Mucosa of descending colon (tissue), 3 donors: ENCODE measurements at places on chromosomes 11 and 22.

- DNase-seq, result no peak
Observed at GRCh38 chr11:64238999-64239398, 1.9 kb upstream of the FKBP2 start.

GRCh38 chr11:86623736-86624135 is 48.7 kb downstream of the ME3 start:
- no peak for DNase-seq

- DNase-seq, result no peak
Observed at GRCh38 chr11:94062360-94062759, 41.2 kb downstream of the HEPHL1 start.

GRCh38 chr22:46758867-46759290 is 3.6 kb upstream of the TBC1D22A start:
- DNase-seq, result peak; percentile 65

DNA sequence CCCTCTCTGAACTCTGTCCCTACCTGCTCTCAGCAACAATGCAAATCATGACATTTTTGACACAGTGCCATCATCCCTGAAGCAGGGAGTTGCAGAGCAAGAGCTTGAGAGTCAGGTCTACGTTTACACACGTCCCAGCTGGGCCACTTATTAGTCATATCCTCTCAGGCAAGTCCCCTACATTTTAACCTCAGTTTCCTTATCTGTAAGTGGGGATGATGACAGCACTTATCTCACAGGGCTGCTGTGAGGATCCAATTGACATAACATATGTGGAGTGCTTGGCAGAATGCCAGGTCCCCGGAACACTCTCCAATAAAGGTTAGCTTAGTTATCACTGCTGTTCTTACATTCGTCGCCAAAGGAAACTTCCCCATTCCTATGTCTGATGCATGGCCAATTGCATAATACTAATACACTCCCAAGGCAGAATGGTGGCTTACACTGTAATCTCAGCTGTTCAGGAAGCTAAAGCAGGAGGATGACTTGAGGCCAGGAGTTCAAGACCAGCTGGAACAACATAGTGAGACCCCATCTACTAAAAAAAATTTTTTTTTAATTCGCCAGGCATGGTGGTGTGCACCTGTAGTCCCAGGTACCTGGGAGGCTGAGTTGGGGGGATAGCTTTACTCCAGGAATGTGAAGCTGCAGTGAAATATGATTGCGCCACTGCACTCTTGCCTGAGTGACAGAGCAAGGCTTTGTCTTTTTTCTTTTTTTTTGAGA is 16.6 kb downstream of the ASCC2 start:
- peak; percentile 73 for DNase-seq

DNA sequence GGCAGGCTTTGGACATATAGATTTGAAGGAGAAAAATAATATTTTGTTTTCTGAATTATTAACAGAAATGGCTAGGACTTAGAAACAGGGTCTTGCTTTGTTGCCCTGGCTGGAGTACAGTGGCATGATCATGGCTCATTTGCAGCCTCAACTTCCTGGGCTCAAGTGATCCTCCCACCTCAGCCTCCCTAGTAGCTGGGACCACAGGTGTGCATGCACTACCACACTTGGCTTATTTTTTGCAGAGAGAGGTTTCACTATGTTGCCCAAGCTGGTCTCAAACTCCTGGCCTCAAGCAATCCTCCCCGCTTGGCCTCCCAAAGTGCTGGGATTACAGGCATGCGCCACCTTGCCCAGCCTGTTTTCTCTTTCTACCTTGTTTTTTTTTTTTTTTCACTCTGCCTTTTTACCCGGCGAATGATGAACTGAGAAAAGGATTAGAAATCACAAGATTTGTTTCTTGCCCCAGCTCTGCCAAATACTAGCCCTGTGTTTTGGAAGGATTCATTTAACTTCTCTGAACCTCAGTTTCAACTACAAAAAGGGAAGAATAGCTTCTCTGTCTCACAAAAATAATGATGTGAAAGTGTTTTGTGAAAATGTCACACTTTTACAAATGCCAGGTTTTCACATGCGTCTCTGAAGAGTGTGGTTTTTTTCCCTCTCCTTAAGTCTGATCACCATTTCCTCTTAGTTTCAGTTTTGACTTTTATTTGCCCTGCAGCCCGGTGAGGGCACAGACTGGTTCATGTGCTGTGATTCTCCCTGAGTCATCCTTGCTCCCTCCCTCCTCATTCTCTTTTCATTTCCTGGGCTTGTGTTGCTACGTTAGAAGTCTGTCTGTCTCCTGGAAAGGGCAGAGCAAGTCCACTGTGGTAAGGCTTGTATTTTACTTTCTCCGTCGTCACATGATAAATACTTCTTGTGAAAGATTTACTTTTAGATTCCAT is 67.7 kb downstream of the BCL2L13 start:
- peak; percentile 42 for DNase-seq

GRCh38 chr11:115226556-115226955 is 277.7 kb downstream of the CADM1 start:
- no peak for DNase-seq

DNA sequence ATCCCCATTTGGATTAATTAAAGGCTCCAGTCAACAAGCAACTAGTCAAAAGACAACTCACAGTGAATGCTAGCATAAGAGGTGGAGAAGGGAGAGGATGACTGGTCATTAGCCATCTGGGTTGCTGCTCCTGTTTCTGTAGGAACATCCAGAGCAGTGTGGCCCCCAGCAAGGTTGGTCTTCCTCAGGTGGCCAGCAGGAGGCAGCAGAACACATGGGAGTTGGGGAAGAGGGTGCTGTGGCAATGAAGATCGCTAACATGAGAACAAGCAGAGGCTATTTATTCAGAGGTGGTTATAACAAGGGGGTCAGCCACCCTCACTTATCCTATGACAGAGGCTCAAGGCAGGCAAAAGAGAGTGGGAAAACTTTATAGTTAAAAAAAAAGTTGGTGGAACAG is 21.3 kb downstream of the IZUMO1R start:
- DNase-seq, result peak; percentile 45

DNA sequence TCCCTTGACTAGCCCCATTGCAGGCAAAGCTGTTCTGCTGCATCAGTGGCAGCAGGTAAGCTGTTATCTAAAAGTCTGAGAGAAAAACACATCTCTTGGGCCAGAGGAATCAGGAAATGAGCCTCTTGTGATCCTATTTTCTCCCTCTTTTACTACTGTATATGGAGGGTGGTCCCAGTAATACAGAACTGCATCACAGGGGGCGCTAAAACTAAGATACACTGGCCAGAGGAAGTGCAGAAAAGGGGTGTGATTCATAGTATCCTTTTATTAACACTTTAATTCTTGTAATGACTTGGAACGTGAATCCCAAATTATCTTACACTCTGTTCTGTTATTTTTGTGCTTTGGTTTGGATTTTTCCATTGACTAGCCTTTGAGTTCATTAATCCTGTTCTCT is 8.8 kb upstream of the MED17 start:
- no peak for DNase-seq

- DNase-seq, result no peak
Observed at GRCh38 chr11:134609361-134610115, 197.5 kb upstream of the B3GAT1 start.

DNA sequence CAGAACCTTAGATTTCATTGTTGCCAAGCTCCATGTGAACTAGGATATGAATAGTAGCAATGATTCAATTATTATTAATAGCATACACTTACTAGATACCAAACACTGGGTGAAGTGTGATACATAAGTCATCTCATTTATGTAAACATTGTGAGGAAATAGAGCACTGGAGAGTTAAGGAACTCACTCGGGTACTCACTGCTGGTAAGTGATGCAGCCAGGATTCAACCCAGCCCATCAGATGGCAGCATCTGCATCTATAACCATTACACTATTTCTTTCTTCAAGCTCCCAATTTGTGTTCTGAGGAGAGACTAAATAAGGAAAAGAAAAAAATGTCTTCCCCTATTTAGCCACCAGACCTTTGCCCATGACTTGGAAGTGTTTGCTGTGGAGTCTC is 10.2 kb upstream of the ALG8 start:
- no peak for DNase-seq

DNA sequence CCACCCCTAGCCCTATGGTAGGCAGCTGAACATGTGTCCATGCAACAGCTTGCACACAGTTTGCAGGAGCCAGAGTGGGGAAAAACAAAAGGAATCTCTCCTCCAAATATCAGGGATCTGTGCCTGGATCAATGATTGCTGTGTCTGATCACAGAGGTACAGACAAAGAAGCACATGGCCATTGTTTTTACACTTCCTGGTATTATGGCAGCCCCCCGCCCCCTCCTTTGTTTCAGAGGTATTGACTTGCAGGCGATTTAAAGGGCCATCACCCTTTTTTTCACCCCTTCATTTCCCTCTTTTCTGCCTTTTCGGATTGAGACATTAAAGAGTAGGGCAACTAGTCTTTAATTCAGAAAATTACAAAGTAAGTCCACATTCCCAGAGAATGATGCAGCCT is 453.0 kb upstream of the LUZP2 start:
- DNase-seq, result no peak

DNA sequence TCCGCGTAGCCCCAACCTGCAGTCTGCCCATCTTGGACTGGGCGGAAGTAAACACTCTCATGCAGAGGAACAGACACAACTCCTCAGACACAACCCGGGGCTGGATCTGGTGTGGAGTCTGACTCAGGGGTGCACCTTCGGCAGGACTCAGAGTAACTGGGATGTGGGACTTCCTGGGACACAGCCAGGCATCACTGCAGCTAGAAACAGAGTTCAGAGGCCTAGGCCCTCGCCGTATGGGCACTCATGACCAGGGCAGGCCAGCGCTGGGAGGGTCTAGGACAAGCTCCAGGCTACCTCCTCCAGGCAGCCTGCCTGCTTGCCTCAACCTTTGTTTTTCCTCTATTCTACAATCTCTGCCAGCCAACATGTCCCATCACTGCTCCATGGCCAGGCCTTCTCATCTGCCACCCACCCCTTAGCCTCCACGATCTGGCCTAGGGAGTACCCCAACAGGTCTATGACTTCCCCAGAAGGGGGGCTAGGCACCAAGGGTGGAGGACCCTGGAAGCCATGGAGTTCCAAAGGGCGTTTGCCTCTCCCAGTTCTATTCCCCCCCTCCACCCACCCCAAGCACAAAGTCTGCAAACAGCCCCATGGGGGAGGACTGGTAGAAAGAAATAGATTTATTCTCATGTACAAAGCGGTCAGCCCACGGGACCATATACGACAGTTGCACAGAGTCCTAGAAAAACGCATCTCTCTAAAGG is 98.5 kb downstream of the PDE2A start:
- no peak for DNase-seq

DNA sequence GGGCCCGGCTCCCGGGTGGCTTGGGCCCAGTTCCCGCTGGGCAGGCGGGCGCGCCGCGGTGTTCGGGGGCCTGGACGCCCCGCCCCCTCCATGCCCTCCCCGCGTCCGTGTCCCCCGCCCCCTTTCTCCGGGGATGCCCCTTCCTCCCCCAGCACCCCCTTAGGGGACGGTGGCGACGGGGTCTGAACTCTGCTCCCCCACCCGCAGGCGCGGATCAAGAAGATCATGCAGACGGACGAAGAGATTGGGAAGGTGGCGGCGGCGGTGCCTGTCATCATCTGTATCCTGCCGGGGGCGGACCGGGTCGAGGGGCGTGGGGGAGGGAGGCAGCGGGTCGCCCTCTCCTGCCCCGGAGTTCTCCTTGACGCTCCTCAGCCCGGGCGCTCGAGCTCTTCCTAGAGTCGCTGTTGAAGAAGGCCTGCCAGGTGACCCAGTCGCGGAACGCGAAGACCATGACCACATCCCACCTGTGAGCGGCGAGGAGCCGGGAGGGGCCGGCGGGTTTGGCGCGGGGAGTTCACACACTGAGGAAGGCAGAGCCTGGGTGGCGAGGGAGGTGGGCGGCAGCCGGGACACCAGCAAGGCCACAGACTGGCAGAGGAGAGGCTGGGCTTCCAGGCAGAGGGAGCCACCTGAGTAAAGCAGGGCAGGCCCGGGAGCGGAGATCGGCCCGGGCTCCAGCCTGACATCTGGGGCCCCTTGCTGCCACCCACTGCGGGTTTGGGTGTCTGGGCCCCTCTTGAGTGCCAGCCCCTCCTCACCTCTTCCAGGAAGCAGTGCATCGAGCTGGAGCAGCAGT is 546 bp downstream of the DRAP1 start:
- no peak for DNase-seq

DNA sequence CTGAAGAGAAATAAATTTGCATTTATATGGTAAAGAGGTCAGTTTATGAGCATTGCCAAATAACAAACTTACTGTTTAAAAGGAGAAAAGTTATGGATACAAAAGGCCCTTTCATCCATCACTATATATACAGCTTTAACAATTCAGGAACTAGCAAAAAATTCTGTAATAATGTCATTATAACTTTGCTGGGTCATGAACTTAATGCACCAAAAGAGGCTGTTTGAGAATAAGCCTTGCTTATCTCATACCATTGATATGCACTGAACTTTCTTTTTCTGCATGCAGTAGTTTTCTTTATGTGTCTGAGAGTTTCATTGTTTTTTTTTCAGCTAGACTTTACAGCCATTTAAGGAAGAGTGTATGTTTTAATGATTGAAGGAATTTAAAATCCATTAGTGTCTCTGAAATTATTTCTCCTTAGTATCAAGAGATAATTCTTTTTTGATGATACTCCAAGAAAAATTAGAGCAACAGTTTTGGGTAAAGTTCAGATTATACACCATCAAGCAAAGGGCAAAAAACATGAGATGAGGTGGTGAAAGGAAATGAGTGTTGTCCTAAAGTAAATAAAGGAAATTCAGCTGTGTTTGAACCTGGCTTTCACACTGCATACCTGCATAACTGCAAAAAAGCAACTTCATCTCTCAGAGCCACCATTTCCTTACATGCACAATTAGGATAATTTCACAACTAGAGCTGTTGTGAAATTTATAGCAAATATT is 188.2 kb upstream of the ANO3 start:
- DNase-seq, result no peak

DNA sequence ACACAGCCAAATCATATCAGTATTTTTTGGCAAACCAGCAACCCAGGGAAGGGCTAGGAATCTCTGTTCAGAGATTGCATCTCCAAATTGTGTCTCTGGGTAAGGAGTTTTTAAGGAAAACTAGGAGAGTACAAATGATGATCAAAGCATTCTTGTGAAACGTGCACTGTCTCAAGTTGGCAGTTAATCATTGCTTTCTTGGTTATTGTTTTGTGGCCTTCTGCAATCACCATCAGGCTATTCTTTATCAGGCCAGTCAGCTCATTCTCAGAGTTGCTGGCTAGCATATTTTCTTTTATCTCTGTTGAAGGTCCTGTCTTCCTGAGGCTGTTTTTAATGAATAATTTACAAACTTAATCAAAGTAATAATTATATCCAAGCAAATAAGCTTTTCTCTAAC is 129.1 kb upstream of the CCDC179 start:
- DNase-seq, result no peak

- no peak for DNase-seq
Observed at GRCh38 chr11:118314988-118315411, 10.5 kb downstream of the CD3E start.

DNA sequence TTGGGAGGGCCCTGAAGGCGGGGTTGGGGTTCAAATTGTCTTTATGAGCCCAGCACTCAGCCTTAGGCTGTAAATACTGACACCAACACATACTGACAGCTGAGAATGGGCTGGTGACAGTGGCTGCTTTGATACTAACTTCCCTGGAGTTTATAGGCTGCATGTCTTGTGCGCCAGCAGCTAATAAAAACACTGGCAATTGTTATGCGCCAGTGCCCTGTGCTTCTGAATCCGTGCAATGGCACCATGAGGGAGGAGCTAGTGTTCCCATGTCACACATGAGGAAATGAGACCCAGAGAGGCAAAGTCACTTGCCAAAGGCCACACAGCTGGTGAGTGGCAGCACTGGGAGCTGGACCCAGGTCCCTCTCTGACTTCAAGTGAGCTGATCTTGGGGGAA is 23.8 kb downstream of the SHISAL1 start:
- no peak for DNase-seq

- no peak for DNase-seq
Observed at GRCh38 chr11:32960553-32961164, 55.0 kb upstream of the DEPDC7 start.
